ENCODE measurements at places on chromosomes 7 and 10.

DNA sequence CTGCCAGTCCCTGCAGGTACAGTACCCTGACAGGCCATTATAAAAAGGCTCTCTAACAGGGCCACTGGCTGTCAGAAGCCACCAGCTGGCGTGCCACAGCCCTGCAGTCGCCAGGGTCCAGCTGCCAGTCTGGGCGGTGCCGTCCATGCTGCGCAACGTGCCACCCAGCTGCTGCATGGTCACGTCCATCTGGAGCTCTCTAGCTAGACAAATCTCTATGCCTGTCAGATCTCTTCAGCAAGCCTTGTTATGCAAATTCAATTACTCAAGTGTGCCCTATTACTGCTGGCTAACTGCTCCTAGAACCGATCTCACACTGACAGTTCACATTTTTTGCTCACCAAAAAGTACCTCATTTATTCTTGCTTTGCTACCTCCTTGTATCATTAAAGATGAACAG lies 75.9 kb downstream of the HIBADH start:
- peak; percentile 75 for DNase-seq

GRCh38 chr7:11831156-11831735 lies 752 bp downstream of the THSD7A start:
- peak; percentile 6 for DNase-seq

DNA sequence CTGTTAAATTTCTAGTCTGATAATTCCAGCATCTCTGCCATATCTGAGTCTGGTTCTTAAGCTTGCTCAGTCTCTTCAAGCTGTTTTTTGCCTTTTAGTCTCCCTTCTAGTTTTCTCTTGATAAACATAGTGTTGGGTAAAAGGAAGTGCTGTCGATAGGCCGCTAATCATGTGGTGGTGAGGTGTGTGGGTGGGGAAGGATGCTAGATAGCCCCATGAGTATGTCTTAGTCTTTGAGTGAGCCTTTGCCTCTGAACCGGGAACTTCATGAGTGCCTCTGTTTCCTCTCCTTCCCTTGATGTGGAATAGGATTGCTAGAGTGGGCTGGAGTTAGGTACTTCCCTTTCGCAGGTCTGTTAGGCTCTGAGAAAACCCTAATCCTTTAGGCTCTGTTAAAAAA lies 441.8 kb downstream of the INHBA start:
- no peak for DNase-seq

DNA sequence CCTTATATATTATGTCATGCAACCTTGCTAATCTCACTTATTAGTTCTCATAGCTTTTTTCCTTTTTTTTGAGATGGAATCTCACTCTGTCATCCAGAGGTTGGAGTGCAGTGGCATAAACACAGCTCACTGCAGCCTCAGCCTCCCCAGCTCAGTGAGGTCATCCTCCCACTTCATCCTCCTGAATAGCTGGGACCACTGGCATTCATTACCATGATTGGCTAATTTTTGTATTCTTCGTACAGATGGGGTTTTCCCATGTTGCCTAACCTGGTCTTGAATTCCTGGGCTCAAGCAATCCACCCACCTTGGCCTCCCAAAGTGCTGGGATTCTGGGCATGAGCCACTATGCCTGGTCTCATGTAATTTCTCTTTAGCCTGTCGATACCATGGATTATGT lies 89.1 kb upstream of the TRIM24 start:
- no peak for DNase-seq

- DNase-seq: no peak
Measured at GRCh38 chr10:44511601-44512000, 126.7 kb upstream of the CXCL12 start.

- DNase-seq: peak; percentile 24
Measured at GRCh38 chr10:48465860-48466521, 138.9 kb downstream of the ARHGAP22 start.

GRCh38 chr7:27686315-27686714 lies 23.6 kb upstream of the HIBADH start:
- DNase-seq: no peak
